ENCODE measurements at places on chromosomes 7 and 10.

- DNase-seq: no peak
Observed at GRCh38 chr7:34727464-34727995, 69.5 kb downstream of the NPSR1 start.

DNA sequence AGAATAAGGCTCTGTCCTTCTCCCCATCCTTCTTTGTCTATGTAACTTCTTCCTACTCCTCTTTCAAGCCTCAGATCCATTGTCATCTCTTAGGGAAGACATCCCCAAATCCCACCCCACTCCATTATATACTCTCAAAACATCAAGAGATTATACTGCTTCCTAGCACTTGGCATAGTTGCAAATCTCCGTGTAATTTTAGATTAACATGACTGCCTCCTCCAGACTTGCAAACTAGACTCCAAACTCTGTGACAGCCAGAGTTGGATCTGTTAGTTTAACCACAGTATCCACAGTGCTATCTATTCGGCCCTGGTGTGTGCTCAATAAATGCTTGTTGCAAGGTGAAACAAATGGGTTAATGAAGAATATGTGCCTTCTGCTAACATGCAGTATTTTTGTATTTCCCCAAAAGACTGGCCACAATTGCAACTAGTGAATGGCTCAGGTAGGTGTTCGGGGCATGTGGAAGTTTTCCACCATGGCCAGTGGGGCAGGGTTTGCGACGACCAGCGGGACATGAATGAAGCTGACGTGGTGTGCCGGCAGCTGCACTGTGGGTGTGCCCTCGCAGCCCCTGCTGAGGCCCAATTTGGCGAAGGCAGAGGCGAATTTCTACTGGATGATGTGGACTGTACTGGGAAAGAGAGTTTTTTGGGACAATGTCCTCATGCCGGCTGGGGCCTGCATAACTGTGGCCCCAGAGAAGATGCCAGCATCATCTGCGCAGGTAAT lies 34.5 kb upstream of the C10orf120 start:
- no peak for DNase-seq

- DNase-seq: no peak
Observed at GRCh38 chr10:92064506-92064905, 140.9 kb downstream of the BTAF1 start.

DNA sequence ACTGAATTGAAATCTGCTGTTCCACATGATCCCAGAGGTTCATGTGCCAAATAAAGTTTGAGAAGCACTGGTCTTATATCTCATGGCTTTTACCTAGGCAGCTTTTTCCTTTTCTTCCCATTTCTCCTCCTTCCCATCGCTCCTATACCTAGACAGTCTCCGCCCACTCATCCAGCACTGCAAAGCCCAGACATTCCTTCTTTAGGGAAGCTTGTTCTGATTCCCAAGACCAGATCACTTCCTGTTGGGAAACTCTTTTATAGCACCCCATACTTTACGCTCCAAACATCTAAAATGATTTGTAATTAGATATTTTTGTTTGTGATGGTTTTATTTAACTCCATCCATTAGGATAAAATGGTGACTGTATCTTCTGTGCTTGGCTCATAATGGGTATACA lies 75.9 kb downstream of the BMPER start:
- DNase-seq: no peak

DNA sequence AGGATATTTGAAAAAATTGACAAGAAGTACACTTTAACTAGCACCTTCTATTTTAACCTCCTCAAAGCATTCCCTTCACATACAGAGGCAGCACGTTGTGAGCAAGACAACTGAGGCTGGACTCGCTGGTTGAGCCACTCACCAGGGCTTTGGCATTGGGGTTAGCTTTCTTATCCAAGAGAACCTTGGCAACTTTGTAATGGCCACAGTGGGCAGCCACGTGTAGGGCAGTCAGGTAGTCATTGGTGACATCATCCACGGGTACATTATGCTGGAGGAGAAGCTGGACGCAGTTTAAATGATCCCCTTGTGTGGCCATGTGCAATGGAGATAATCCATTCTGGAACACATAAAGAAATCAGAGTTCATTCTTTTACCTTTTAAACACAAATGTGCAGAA lies 181.8 kb downstream of the ANK3 start:
- no peak for DNase-seq

DNA sequence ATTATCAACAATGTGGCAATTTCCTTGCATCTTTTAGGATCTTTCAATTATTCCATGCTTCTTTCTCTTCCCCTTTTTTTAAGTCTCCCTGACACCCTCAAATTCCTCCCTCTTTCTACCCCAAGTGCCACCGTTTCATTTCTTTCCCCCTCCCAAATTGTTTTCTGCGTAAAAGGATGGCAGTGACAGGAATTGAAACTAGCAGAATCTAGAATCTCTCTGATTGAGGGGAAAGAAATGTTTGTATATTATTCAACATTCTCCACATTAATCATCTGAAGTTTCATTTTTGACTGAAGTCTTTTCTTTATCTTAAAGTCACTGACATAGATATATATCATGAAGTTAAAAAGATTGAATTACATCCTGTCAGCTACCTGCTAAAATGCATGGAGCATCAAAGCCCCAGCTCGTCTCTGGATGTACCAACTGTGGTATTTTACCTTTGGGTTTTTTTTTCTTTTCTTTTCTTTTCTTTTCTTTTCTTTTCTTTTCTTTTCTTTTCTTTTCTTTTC lies 633.5 kb downstream of the SORCS3 start:
- DNase-seq: no peak

- no peak for DNase-seq
Observed at GRCh38 chr7:11300241-11300640, 326.6 kb downstream of the PHF14 start.

- no peak for DNase-seq
Observed at GRCh38 chr10:118753331-118754228, 1.2 kb downstream of the CACUL1 start.

GRCh38 chr7:2864999-2865670 lies 21.0 kb upstream of the GNA12 start:
- peak; percentile 80 for DNase-seq

DNA sequence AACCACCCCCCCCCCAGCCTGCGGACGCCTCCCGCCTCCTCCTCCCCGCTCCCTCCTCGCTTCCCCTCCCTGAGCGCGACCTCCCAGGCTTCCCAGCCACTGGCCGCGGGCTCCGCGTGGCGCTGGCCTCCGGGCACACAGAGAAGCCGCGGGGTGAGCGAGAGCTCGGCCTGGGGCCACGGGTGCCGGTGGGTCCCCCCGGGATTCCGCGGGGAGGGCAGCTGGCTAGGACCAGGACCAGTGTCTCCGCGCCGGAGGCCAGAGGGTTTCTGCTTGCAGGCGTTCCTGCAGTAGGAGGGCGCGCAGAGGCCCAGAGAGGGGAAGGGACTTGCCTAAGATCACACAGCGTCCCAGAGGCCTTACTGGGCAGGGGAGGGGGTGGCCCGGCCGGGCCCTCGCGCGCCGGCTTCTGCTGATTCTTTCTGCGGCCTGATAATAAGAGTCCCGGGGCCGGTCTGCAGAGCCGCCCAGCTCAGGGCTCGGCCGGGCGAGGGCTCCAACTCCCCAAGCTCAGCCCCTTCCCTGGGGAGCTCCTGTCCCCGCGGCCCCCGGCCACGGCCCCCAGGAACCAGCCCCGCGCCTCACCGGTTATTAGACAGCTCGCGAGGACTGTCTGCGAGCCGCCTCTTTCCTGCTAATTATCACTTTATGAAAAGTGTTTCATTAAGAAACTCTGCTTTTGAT lies 10.1 kb downstream of the UNCX start:
- DNase-seq: no peak

DNA sequence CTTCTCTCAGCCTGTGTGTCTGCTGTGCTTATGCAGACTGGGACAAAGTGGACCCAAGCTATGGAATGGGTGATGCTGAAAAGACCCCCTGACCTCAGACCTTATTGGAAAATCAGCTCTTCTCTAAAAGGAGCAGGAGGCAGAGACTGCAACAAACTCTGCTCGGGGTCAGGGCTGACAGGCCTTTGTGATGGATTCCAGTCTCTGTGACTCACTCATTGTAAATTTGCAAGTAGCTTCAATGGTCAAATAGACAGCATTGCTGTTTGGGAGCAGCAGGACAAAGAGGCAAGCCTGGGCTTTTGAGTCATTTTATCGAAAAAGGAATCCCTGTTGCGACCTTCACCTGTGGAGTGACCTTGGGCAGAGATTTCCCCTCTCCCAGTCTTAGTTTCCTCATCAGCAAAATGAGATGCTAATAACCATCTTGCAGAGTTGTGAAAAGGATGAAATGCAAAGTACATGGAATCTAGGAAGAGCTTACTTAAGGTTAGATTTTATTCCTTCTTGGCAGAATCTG lies 26.1 kb upstream of the GPR26 start:
- DNase-seq: no peak

DNA sequence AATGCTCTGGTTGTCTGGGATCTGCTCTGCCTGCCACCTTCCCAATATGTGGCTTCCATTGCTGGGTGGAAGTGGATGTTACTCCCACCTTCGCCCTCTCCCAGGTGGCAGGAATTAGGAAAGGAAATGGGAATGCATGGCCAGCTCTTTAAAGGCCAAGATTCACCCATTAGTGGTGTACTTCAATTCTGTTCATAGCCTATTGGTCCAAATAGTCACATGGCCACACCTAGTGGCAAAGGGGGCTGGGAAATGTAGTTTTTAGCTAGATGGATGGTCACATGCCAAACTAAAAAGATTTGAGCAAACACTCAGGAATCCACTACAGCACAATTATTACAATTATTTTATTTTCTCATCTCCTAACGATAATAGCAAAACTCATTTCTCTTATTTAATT lies 135.1 kb downstream of the NPY start:
- no peak for DNase-seq

GRCh38 chr10:105840288-105840770 lies 1199.2 kb downstream of the SORCS3 start:
- no peak for DNase-seq

DNA sequence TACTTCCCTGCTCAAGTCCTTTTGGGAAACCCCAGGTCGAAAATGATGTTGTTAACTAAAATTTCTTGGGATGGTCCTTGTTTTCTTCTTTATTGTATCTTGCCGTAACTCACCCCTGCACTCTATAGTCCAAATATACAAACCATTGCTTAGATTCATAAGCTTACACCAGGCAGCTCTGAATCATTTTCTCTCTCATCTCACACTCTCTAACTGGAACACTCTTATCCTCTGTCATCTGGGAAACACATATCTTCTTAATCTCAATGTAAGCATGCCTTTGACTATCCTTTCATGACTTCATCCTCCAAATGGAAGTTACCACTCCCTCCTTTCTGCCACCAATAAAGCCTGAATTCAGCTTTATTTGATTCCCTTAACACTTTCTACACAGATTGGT lies 175.8 kb upstream of the ANK3 start:
- DNase-seq: no peak

- no peak for DNase-seq
Observed at GRCh38 chr7:120684463-120684862, 173.5 kb downstream of the TSPAN12 start.

GRCh38 chr10:78910886-78911285 lies 157.9 kb upstream of the ZMIZ1 start:
- DNase-seq: peak; percentile 26

DNA sequence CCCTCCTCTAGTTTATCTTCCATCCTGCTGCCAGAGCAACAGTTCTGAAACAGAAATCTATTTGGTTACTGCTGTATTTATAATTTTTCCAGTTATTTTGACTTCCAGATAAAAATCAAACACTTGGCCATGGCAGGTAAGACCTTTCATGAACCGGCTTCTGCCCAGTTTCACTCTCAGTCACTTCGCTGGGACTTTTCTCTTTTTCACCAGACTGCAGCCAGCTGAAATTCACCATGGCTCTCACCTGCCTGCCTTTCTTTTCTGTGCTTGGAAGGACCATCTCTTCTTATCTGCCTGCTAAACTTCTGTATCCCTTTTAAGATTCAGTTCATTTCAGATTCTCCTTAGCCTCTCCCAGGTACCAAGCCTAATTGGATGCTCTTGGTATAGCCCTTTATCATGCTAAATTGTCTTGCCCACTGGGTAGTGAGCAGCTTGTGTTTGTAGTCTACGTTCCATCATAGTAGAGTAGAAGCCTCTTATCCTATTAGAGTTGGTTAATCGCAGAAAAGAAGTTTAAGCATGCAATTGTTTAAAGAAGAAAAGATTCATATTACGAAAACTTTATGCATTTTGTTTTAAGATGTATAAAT lies 71.7 kb downstream of the TAF3 start:
- no peak for DNase-seq

- no peak for DNase-seq
Observed at GRCh38 chr7:139153832-139154231, 44.3 kb upstream of the ZC3HAV1 start.

DNA sequence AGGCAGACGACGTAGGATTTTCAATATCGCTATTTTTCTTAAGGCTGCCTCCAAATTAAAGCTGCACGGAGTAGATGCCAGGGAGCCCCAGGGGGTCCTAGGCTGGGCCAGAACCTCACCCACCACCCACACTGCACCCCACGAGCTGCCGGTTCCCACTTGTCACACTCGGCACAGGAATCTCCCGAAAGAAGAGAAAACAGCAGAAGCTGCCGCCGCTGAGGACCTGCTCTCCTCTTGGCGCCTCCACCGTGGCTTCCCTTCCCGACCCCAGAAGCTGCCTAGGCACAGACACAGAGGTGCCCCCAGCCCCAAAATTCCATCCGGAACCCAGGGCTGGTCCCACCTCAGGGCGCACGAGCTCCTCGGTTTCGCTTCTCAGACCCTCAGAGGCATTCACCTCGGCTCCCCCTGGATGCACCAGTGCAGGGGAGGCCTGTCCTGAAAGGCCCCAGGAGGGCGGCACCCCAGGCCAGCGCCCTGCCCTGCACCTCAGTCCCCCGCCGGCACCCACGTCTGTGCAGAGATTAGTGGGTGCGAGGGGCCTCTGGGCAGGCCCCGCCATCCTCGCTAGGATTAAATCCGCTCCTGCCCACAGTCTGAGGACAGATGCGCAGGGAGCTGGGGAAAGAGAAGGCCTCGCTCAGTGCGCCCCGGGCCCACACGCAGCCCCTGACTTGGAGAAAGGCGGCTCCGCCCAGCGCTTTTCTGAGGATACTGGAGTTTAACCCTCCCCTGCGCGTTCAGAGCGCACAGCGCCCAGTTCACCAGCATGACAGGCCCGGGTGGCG lies 99.2 kb downstream of the PTPRN2 start:
- no peak for DNase-seq

GRCh38 chr7:80896906-80897598 lies 21.8 kb downstream of the SEMA3C start:
- no peak for DNase-seq

GRCh38 chr7:24325708-24326107 lies 41.7 kb downstream of the NPY start:
- no peak for DNase-seq
